Heart right ventricle (tissue), 16 donors: ENCODE measurements at places on chromosomes 5 and 9.

DNA sequence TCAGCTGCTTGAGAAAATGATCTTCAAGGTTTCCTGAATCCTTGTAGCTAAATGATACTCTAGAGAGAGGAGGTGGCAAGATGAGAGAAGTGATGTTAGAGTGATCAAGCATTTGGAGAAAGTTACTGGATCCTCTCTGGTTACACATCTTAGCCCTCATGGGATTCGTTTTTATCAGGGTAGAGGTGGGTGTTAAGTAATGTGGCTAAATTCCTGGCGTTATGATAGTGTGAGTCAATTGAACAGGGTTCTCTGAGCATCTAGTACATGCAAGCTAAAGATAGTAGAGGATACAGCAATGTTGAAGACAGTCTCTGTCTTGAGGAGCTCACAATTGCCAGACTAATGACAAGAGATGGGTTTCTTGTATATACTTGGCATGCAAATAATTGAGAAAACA lies 123.7 kb downstream of the PSD2 start:
- DNase-seq, result no peak

- no peak for DNase-seq
These were observed 30.8 kb downstream of the IL7R start for GRCh38 chr5:35887321-35888100.

DNA sequence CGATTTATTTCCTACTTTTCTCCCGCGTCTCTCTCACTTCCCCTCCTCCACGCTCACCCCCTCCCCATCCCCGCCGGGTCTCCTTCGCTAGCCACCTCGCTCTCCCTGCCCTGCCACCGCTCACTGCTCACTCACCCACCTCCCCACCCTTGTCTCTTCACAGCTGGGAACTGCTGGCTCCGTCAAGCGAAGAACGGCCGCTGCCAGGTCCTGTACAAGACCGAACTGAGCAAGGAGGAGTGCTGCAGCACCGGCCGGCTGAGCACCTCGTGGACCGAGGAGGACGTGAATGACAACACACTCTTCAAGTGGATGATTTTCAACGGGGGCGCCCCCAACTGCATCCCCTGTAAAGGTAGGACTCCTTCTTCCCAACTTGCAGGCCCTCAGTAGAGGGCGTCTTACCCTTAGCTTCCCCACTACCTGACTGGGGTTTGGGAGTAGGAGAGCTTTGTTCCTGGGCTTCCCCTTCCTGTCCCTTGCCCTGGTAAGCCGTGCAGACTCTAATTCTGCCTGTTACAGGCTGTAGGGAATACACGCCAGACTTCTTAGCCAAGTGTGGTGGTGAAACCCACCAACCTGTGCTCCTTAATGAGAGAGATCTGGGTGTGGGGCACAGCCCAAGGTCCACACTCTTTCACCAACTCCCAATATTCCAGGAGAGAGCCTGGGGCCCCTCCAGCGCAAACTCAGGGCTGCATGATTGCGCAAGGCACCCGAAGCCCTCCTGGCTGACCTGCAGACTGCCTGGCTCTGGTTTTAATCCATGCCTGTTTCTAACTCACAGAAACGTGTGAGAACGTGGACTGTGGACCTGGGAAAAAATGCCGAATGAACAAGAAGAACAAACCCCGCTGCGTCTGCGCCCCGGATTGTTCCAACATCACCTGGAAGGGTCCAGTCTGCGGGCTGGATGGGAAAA lies 2.5 kb downstream of the FST start:
- peak; percentile 11 for DNase-seq

- peak; percentile 32 for DNase-seq
These were observed 11.1 kb downstream of the FGF1 start for GRCh38 chr5:142674531-142675469.

GRCh38 chr5:176542135-176542595 lies 5.0 kb upstream of the RNF44 start:
- peak; percentile 34 for DNase-seq

DNA sequence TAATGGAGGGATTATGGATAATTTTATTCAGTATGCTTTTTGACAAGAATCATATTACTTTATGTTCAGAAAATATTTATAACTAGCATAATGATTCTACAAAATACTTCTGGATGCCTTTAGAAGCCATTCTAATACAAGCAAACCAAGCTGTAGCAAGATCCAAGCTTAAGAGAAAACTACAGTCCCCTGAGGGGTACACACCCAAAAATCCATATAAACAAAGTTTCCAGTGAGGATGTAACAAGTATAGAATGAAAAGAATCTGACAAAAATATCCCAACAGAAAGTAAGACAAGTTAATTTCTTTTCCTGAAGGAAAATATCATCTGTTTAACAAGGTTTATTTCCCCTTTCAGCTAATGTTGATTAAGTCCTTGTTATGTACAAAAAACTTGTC lies 53.9 kb downstream of the MLLT3 start:
- DNase-seq, result no peak

DNA sequence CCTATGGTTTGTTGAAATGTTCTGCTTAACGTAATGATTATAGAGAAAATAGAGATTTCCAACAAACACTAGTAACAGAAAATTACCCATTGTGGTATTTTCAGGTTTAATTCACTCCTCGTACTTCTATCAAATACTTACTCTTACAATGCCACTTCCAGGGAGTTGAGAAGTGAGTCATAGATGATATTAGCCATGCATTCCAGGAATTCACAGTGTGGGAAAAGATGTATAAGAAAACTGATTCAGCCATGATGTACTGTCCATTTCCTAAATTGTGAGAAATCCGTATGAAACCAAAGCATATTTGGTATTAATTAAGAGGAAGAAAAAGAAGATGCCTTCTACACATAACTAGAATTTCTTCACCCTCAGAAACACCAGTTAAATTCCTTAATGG lies 1854.6 kb upstream of the WWC1 start:
- DNase-seq, result no peak

DNA sequence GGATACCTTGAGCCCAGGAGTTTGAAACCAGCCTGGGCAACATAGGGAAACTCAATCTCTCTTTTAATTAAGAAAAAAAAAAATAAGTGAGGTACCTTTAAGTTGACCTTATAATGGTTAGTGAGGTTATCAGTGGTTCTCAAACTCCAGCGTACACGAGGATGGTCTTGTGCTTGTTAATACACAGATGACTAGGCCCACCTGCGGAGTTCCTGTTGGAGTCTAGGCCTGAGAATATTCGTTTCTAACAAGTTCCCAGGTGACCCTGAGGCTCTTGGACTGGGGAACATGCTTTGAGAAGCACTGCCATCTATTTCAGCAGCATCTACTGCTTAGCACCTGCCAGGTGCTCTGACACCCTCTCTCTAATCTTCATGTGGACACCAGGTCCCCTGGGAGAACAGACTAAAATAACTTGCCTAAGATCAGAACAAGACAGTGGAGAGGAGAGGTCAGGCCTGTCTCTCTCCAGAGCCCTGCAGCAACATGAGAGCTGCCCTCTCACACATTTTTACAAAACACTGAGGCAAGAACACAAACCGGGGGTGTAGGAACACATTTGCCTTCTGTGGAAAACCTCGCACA lies 24.6 kb downstream of the TLE1 start:
- no peak for DNase-seq

DNA sequence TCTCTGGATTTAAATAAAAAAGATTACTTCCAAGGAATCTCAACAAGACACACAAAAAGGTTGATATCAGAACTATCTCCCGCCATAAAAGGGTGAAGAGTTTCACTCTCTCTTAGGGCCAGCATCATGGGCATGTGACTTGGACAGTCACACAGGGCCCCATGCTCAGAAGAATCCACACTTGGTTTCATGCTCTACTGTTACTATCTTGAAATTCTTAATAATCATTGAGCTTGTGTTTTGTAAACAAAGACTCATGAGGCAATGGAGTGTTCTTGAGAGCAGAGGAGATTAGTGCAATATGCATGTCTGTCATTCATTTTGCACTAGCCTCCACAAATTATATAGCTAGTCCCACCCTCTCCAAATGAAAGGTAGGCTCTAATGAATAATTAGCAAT lies 58.4 kb downstream of the HMHB1 start:
- DNase-seq, result no peak

GRCh38 chr9:90658181-90658580 lies 15.6 kb upstream of the DIRAS2 start:
- no peak for DNase-seq

GRCh38 chr5:172353271-172353812 lies 69.8 kb upstream of the UBTD2 start:
- no peak for DNase-seq

- no peak for DNase-seq
These were observed 150.9 kb downstream of the BRINP1 start for GRCh38 chr9:119218293-119218692.

- DNase-seq, result no peak
These were observed 29.2 kb downstream of the UGCG start for GRCh38 chr9:111925784-111926183.

DNA sequence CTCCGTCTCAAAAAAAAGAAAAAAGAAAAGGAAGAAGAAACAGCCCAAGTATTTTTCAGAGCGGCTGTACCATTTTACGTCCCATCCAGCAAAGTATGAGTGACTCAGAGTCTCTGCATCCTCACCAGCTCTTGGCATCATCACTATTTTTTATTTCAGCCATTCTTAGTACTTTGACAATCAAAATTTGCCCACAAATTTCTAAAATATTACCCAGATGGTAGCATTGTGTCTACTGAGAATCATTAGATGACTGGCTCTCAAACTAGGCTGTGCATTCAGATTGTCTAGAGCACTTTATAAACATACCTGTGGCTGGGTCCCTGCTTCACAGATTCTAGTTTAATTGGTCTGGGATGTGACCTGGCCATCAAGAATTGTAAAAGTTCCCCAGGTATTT lies 21.6 kb upstream of the MELK start:
- DNase-seq, result no peak

- no peak for DNase-seq
These were observed 142.8 kb upstream of the PDE4D start for GRCh38 chr5:60036192-60036938.

GRCh38 chr5:65332591-65332990 lies 149.1 kb downstream of the ADAMTS6 start:
- no peak for DNase-seq

GRCh38 chr5:87404359-87404758 lies 8.4 kb downstream of the CCNH start:
- no peak for DNase-seq
